Gastrocnemius medialis (tissue), 4 donors: ENCODE measurements at places on chromosomes 6 and 20. TPM values are rescaled to one million over a fixed set of nuclear protein-coding genes. Genes with fewer than 3 reads are reported as not detected.

- H3K4me1 ChIP-seq: peaks cover 8% of the 10 kb centered on the region
- H3K27me3 ChIP-seq: peaks cover 8% of the 10 kb centered on the region
- no peak overlapping the region for H3K27ac ChIP-seq
- DNase-seq: no peak
- H3K4me3 ChIP-seq: no peak overlapping the region
Observed at GRCh38 chr6:108106261-108106660, 31.7 kb upstream of the OSTM1 start.

DNA sequence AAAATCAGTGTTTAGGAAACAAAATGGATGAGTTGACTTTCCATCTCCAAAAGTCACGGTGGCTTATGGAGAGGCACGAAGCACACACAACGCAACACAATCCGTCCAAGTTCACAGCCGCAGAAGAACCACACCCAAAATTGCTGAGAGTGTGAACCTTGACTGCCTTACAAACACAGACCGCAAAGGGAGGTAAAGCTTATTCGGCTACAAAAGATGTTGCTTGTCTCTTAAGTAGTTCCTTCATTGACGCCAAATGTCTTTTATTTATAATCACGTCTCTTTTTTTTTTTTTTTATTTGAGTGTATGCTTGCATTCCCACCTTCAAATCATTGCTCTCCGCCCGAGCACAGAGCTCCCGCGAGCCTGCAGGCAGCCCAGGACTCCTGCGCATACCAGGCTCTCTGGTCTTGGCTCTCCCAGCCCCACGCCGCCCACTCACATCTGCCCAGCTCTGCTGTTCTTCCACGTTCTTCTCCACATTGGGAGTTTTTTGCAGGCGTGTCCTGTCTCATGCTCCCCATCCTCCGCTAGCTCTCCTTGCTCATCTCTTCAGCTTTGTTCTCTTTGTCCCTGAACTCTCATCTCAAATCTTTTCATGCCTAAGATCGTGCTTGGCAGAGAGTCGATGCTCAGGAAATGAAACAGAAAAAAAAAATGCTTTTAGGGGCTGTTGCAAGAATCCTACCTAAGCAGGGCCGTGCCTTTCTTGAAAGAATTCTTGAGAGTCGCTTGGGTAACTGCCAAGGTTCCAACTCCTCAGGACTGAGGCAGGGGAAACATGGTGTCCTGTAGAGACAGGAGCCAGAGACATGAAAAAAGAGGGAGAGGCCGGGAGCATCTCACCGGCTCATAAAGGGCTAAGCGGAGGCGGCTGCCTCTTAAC lies 25.8 kb downstream of the LY86 start:
- H3K4me1 ChIP-seq: no peaks in the 10 kb centered on the region
- H3K27ac ChIP-seq: no peak overlapping the region
- H3K4me3 ChIP-seq: no peak overlapping the region
- DNase-seq: no peak

Gene SLC12A5
- not detected for total RNA-seq

Gene MROH8
- 4.4 TPM for total RNA-seq

GRCh38 chr6:169802790-169803189 lies 51.4 kb downstream of the ERMARD start:
- H3K27ac ChIP-seq: no peak overlapping the region
- H3K4me1 ChIP-seq: no peaks in the 10 kb centered on the region
- peaks cover 12% of the 10 kb centered on the region for H3K27me3 ChIP-seq
- no peak overlapping the region for H3K4me3 ChIP-seq
- DNase-seq: no peak
- H3K36me3 ChIP-seq: no peaks in the 10 kb centered on the region

DNA sequence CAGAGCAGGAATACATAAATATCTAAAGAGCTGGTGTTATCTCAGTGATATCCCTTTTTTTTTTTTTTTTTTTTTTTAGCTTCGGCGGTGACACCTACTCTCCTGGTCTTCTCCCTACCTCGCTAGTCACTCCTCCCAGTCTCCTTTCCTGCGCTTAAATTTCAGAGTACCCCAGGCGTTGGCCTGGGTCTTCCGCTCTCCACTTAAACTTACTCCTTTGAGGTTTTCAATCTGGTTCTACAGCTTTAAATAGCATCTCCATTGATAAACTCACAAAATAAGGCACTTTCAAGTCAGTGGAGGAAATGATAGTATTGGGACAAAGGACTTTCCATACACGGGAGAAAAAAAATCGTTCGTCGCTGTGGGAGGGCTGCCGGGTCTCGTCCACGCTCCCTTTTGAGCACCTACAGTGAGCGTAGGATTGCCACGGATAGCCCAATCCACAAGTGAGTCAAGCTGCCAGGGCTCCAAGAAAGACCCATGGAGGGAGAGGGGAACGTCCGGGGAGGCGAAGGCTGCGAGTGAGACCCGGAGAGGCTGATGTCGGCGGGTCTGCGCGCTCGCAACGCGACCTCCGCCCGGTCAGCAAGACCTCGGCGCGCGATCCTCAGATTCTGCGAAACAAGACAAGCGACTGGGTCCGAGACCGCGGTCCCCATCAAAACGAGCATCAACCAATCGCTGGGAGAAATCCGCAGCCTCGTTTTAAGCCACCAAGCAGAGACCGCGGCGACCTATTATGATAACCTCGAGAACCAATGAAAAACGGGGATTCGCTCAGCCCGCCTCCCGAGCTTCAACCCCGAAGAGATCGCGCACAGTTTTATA lies 672 bp upstream of the SRSF6 start:
- peak overlapping the region; percentile 97 for H3K4me3 ChIP-seq
- DNase-seq: peak; percentile 90
- H3K36me3 ChIP-seq: peaks cover 29% of the 10 kb centered on the region
- H3K27me3 ChIP-seq: no peaks in the 10 kb centered on the region
- H3K27ac ChIP-seq: peak overlapping the region; percentile 99
- peaks cover 11% of the 10 kb centered on the region for H3K4me1 ChIP-seq

DNA sequence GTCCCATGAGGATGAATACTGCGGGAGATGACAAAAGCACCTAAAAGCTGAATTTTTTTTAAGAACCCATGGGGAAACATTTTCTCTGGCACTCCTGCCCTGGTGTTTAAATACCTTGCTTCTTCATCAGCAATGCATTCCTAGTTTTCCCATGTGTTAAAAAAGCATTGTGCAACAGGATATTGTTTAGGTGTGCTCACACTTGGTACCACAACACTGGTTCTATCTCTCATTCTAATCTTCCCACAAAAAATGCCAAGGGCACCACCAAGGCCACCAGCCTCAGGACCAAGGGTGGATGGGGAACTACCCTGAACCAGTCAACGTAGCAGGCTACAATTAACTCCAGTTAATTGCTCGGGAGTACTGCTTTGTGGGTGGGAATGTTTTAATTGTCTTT lies 50.9 kb downstream of the ALDH5A1 start:
- H3K36me3 ChIP-seq: no peaks in the 10 kb centered on the region
- no peak overlapping the region for H3K4me3 ChIP-seq
- H3K4me1 ChIP-seq: no peaks in the 10 kb centered on the region
- H3K27me3 ChIP-seq: no peaks in the 10 kb centered on the region

Gene GHRH
- not detected for total RNA-seq

Gene MYMX
- not detected for total RNA-seq

DNA sequence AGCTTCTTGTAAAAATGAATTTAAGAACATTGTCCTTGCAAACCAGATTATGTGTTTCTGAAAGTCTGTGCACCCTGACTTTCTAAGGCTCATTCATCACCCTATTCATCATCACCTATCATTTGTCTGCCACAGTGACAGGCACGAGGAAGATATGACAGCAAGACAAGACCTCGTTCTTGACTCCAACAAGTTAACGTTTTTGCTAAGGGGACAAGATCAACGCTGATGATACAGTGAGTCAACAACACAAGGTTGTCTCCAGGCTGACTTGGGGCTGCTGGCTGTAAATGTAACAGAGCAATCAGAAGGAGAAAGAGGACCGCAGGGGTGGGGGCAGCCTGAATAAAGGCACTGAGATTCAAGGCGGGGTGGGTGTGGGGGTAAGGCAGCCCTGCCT lies 94.2 kb downstream of the FOXC1 start:
- no peaks in the 10 kb centered on the region for H3K27me3 ChIP-seq
- DNase-seq: no peak
- no peaks in the 10 kb centered on the region for H3K36me3 ChIP-seq
- H3K4me1 ChIP-seq: no peaks in the 10 kb centered on the region
- no peak overlapping the region for H3K27ac ChIP-seq
- H3K4me3 ChIP-seq: no peak overlapping the region

GRCh38 chr20:47788741-47789080 lies 3.4 kb upstream of the SULF2 start:
- peaks cover 11% of the 10 kb centered on the region for H3K4me1 ChIP-seq
- no peak overlapping the region for H3K4me3 ChIP-seq
- H3K27me3 ChIP-seq: peaks cover 6% of the 10 kb centered on the region
- no peak for DNase-seq

Gene ZNFX1
- 30.7 TPM for total RNA-seq

Gene SLC22A16
- total RNA-seq: not detected

Gene NKAIN2
- 0.58 TPM for total RNA-seq

- no peaks in the 10 kb centered on the region for H3K27me3 ChIP-seq
- no peaks in the 10 kb centered on the region for H3K36me3 ChIP-seq
- no peak for DNase-seq
Observed at GRCh38 chr20:37123441-37123840, 27.6 kb upstream of the RBL1 start.

DNA sequence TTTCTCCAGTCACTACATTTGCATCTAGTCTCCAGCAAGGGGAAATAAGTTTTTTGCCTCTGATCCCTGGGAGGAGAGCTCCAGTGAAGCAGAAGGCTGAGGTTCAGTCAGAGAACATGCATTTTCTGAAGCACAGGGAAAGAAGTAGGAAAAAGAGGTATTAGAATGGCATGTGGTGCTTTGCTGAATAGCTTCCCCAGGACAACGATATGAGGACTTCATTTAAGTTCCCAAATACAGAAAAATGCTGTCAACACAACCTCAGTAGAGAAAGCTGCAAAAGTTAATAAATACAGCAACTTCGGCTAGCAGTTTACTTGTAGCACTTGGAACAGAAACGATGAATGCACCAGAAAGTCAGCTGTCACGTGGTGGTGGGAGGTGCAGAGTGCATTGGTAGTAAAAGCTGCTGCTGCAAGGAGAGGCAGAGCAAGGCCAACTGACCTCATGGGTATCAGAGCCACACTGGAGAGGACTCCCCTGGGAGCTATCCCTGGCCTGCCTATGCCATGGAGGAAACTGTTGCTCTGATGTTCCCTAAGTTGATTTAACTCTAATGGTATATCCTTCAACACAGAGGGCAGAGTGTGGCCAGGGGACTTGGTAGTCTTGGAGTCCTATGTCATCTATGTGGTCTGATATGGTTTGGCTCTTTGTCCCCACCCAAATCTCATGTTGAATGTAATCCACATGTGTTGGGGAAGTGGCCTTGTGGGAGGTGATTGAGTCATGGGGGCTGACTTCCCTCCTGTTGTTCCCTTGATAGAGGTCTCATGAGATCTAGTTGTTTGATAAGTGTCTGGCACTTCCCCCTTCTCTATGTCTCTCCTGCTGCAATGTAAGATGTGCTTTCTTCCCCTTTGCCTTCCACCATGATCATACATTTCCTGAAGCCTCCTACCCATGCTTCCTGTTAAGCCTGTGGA lies 85.9 kb downstream of the ADTRP start:
- no peak for DNase-seq
- no peaks in the 10 kb centered on the region for H3K27me3 ChIP-seq
- no peaks in the 10 kb centered on the region for H3K4me1 ChIP-seq
- no peak overlapping the region for H3K27ac ChIP-seq
- H3K36me3 ChIP-seq: no peaks in the 10 kb centered on the region

- no peaks in the 10 kb centered on the region for H3K36me3 ChIP-seq
- no peak overlapping the region for H3K4me3 ChIP-seq
- no peak for DNase-seq
- H3K4me1 ChIP-seq: no peaks in the 10 kb centered on the region
- H3K27me3 ChIP-seq: no peaks in the 10 kb centered on the region
- no peak overlapping the region for H3K27ac ChIP-seq
Observed at GRCh38 chr20:50810063-50810462, 15.2 kb downstream of the BCAS4 start.

GRCh38 chr20:14337400-14338171 lies at the start of gene FLRT3:
Gene FLRT3 (minus strand): TSS chr20:14337612. CDS start chr20:14327506, 10,106 bp downstream.
- no peaks in the 10 kb centered on the region for H3K27me3 ChIP-seq
- peak within 1 kb of the TSS; percentile 63 for H3K4me3 ChIP-seq
- DNase-seq: peak; percentile 68
- H3K36me3 ChIP-seq: no peaks in the 10 kb centered on the region

- no peak overlapping the region for H3K27ac ChIP-seq
- peaks cover 6% of the 10 kb centered on the region for H3K27me3 ChIP-seq
- H3K4me3 ChIP-seq: no peak overlapping the region
- no peak for DNase-seq
Observed at GRCh38 chr6:17042422-17043147, 59.3 kb upstream of the STMND1 start.

Gene AVP
- not detected for total RNA-seq

- no peaks in the 10 kb centered on the region for H3K36me3 ChIP-seq
- H3K4me1 ChIP-seq: no peaks in the 10 kb centered on the region
- no peak for DNase-seq
- no peak overlapping the region for H3K4me3 ChIP-seq
Observed at GRCh38 chr20:19078448-19079373, 133.7 kb upstream of the SLC24A3 start.

DNA sequence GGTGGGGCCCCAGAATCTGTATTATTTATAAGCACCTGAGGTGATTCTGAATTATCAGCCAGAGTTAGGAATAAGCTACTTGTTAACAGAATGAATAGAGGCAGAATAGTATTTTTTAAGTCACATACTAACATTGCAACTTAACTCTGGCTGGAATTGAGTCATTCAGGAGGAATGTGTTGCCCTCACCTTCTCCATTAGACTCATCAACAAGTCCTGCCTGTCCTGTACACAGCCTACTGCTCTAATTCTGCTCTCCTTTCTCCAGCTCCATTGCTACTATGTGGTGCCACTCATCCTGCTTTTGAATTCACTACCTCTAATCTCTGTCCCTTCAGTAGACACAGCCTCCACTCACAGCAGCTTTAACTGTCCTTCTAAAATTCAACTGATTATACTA lies 669.4 kb downstream of the DHX35 start:
- H3K36me3 ChIP-seq: no peaks in the 10 kb centered on the region
- H3K4me3 ChIP-seq: no peak overlapping the region
- H3K27ac ChIP-seq: no peak overlapping the region
- no peak for DNase-seq
- no peaks in the 10 kb centered on the region for H3K27me3 ChIP-seq
- no peaks in the 10 kb centered on the region for H3K4me1 ChIP-seq

Gene JPH2
- total RNA-seq: 18.3 TPM

- no peak overlapping the region for H3K4me3 ChIP-seq
- H3K27ac ChIP-seq: no peak overlapping the region
- H3K27me3 ChIP-seq: no peaks in the 10 kb centered on the region
- DNase-seq: no peak
Observed at GRCh38 chr6:5379647-5380242, 118.4 kb downstream of the FARS2 start.
